Endothelial cell (in vitro differentiated cells): ENCODE measurements at places on chromosomes 1 and 21.

DNA sequence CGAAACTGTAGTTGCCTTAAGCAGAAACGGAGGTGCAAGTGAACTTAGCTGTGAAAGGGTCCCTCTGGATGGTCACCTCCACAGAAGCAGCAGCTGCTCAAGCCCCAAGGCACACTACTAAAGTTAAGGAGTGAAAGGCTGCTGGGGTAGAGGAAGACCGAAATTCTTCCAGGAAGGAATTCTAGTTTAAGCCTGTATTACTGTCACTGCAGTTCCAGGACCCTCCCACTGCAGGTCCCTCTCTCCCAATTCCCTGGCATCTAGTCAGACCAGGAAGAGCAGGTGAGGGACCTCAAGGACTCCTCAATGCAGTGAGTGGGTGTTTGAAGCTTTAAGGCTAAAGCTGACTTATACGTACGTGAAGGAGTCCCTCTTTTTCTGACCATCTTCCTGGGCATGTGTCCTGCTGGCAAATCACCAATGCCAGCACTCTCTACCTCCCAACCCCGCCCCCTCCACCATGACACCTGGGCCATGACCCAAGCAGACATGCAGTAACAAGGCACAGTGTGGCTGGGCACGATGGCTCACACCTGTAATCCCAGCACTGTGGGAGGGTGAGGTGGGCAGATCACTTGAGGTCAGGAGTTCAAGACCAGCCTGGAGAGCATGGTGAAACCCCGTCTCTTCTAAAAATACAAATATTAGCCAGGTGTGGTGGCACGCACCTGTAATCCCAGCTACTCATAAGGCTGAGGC, 57.2 kb downstream of the TGFBR3 start:
- DNase-seq, result no peak

DNA sequence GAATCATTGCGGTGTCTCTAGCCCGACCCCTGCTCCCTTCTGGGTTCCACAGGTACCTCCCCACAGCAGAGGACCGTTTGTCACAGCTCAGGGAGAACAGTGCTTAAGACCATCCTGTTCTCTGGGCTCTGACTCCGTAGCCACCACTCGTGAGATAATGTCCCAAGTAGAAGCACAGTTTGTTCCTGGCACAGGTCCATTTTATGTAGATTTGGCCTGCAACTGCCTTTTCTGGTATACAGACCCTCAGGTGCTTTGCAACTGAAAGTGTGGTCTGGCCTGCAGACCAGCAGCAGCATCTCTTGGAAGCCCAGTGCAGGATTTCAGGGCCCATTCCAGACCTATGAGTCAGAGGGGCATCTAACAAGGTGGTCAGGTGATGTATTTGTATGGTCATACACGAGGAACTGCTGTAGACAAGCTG, 28.4 kb upstream of the TMEM125 start:
- no peak for DNase-seq

GRCh38 chr1:198939956-198940355, 301.1 kb downstream of the PTPRC start:
- no peak for DNase-seq

DNA sequence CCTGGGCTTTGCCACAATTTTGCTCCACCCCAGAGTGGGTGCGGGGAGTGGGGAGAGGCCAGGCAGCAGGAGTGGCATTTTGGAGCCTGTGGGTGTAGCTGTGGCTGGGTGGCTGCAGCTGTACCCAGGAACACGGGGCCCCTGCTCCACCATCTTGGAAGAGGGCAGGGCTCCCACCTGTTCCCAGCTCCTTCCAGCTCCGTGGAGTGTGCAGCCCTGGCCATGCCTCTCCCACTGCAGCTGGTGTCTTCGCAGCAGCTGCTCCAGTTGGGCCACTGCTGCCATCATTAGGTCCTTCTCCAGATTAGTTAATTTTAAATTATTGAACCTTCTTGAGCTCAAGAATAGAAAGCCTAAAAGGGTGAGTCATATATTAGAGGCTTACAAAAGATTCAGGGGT, 17.6 kb downstream of the FAM20B start:
- DNase-seq, result no peak

GRCh38 chr21:39647476-39647875, 34.7 kb downstream of the B3GALT5 start:
- peak; percentile 28 for DNase-seq

GRCh38 chr1:153526132-153526543, 9.7 kb downstream of the S100A6 start:
- DNase-seq, result no peak

- no peak for DNase-seq
Observed at GRCh38 chr1:201222125-201222524, 31.5 kb downstream of the IGFN1 start.

- DNase-seq, result no peak
Observed at GRCh38 chr1:84344286-84344685, 42.8 kb downstream of the SAMD13 start.

DNA sequence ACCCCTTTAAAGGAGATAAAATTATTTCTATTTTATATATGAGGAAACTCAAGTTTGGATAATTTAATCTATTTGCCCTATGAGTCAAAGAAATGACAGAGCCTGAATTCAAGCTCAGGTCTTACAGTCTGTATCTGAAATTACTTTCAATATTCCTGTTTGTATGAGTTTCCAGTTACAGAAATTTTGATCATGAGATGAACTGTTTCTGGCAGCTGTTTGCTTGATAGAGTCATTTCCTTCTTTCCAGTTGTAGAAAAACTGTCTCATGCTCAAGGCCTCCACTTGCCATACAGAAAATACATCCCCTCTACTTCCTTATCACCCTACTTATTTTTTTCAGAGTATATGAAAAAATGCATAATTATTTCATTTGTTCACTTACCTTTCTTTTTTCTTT, 87.6 kb downstream of the PTPRC start:
- no peak for DNase-seq

DNA sequence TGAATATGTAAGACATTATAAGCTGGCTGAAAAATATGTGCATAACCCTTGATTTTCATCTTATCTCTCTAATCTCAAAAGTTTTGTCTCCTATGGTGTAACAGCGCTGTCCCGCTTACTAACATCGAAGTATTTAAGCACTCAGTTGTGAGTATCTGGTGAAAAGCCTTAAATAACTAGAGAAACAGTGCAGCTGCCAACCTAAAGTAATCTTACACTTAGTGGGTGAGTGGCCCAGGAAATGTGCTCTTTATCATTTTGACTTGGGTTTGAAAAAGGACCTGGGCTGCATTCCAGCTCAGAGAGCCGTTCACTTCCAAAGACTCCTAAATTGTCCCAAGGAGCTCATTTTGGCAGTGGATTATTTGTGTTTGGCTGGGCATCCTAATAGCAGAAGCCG, 225.9 kb downstream of the SPATA17 start:
- DNase-seq, result no peak
